ENCODE measurements at places on chromosomes 3 and 15. TPM values are rescaled to one million over a fixed set of nuclear protein-coding genes. Genes with fewer than 3 reads are reported as not detected.
A peak's percentile ranks its signal among the peaks of the same experiment; 100 is the strongest.

DNA sequence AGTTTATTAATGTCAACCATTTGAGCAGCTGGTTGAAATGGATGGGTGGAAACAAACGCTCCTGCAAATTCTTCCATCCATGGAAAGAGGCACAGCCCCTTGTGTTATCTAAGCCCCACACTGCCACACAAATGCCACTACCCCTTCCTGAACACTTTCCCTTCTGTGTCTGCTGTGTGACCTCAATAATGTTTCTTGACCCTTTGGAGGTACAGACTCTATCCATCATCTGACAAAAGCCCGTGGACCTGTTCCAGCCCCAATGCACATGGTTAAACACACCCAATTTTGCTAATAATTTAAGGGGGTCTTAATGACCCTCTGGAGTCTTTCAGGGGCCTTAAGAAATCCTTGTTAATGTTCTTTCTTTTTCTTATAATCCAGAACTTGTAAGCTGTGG, 482.2 kb upstream of the CFAP20DC start:
- DNase-seq: no peak

CFAP44 gene
- 3.2 TPM for total RNA-seq

DNA sequence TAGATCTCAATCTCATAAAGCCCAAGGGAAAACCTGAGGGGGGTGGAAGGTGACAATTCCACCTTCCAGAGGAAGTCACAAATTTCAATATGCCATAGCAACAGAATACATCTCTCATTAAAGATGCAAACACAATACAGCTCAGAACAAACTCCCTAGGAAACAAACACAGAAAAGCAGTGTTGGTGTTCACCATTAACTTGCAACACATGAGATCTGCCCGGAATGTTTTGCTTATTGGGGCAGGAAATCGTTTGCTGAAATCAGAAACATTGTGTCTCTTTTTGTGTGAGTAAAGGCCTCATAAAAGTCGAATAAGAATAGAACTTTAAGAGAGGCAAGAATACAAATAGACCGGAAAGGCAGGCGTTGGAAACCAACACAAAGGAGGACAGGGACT, 5.8 kb upstream of the RYR3 start:
- no peak for DNase-seq

DNA sequence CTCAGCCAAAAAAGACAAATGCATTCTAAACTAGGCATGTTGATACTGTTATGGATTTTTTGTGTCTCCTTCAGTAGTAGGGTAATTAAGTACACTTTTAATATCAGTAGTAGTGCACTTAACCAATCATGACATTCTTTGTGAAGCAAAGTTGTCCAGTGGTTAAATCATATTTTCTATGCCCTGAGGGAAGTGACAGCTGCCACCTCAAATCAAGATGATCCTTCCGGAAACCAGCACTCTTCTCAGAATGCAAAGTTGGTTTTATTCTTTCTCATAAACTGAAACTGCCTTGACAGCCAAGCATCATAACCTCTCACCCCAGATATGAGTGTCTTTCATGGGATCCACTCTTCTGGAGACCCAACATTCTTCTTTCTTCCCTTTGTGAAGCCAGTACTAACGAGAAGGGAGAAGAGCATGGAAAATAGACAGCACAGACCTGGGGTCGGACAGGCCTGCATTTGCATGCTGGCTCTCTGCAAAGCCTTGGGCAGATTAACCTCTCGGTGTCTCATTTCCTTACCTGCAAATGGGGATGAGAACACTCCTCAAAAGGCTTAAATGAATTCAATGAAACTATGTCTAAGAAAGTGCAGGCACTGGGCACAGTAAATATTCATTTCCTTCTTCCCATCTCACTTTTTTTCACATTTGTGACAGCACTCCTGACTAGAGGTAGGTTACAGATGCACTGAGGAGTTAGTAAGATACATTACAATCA, 13.2 kb downstream of the AAGAB start:
- DNase-seq: no peak

TMEM207 gene
- total RNA-seq: not detected

- DNase-seq: no peak
Observed at GRCh38 chr3:154214306-154214705, 93.1 kb downstream of the ARHGEF26 start.

DNA sequence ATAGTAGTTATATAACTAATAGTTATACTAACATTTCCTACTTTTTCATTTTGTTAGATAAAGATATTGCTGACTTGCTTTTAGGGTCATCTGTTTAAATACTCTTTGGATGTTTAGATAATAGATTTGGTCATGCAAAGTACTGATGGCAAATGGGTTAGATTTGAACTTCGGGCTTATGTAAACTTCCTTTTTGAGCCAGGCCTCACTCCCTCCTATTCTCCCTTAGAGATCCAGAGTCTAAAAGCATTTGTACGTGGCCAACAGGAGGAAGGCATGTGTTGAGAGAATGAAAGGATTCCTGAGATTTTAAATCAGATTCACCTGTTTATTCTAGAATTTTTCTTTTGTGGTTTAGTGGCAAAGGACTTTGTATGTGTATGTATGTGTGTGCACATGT, 106.4 kb upstream of the GBE1 start:
- no peak for DNase-seq

DNA sequence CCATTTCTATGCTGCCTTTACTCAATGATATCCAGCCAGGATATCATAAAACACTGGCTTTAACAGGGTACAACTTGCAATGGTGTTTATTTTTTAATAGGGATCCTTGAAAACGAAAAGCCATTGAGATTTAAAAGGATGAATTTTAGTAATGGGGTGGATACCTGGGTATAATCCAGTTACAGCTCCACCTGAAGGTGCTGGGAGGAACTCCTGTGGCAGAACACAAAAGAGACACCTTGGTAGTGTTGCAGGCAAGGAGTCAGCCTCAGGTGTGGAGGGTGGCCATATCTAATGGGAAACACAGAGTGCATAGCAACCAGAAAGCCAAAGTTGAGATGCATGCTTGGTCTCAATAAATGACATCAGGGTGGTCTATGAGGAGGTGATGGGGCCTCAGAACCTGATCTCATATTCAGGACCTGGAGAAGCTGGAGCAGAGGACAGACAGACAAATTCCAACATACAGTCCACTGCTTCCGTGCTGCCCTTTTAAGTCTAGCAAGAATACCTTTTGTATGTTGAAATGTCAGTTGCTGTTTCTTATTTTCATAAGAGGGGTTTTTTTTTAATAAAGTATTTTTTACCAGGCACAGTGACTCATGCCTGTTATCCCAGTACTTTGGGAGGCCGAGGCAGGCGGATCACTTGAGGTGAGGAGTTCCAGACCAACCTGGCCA, 12.0 kb upstream of the PAQR9 start:
- no peak for DNase-seq

DNA sequence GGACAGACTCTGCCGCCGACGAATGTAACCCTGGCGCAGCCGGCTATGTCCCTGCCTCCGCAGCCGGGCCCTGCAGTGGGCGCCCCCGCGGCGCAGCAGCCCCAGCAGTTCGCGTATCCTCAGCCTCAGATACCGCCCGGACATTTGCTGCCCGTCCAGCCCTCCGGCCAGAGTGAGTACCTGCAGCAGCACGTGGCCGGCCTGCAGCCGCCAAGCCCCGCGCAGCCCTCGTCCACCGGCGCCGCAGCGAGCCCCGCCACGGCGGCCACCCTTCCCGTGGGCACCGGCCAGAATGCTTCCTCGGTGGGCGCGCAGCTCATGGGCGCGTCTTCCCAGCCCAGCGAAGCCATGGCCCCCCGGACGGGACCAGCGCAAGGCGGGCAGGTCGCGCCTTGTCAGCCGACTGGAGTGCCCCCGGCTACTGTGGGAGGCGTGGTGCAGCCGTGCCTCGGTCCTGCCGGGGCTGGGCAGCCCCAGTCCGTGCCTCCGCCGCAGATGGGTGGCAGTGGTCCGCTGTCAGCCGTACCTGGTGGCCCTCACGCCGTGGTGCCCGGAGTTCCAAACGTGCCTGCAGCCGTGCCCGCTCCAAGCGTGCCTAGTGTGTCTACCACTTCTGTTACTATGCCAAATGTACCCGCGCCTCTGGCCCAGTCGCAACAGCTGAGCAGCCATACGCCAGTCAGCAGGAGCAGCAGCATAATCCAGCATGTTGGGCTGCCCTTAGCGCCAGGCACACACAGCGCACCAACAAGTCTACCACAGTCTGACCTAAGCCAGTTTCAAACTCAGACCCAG, 2.4 kb downstream of the TSC22D2 start:
- peak; percentile 53 for DNase-seq

DNA sequence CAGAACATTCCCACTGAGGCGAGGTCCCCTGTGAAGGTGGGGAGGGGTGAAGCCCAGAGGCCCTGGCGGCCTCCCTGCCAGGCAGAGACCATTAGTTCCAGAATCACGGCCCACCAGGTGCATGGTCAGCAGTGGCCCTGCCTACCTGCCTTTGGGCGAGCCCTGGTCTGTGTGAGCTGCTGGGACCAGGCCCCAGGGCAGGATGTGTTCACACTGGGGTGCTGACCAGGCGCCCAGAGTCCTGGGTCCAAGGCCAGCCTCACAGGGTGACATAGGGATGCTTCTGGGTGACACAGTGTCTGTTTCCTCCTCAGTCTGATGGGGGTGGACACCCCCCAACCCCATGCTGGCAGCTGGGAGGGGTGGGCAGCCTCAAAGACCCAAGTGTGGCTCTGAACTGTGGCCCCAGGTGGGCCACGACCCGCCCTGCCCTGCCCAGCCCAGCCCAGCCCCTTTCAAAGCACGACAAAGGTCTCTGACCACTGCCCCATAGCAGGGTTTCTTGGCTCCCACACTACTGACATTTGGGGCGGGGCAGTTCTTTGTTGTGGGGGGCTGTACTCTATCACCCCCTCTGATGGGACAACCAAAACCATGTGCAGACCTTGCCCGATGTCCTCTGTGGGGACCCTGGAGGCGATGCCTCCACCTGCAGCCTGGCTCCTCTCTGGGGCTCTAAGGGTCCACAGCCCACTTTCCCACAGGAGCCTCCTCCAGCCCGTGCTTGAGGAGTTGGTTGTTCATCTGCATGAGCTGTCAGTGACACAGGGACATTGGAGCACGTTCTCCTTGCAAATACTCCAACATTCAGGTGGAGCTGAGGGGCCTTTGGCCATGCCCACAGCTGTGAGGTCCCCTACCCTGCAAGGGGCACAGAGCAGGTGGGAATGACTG, 44.8 kb upstream of the SLC41A3 start:
- peak; percentile 17 for DNase-seq

GOLGA6L10 gene
- 0.34 TPM for total RNA-seq

DNA sequence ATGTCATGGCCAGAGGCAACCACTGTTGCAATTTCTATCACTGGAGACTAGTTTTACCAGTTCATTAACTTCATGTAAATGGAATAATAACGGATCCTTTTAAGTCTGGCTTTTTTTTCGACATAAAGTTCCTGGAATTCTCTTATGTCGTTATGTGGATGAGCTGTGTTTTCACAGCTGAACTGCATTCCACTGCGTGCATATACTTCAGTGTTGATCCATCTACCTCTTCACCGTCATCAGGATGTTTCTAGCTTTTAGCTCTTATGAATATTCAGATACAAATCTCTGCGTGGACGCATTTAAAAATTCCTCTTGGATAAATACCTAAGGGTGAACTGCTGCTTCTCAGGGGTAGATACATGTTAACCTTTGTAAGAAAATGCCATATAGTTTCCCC, 15.6 kb upstream of the CYFIP1 start:
- DNase-seq: no peak

DNA sequence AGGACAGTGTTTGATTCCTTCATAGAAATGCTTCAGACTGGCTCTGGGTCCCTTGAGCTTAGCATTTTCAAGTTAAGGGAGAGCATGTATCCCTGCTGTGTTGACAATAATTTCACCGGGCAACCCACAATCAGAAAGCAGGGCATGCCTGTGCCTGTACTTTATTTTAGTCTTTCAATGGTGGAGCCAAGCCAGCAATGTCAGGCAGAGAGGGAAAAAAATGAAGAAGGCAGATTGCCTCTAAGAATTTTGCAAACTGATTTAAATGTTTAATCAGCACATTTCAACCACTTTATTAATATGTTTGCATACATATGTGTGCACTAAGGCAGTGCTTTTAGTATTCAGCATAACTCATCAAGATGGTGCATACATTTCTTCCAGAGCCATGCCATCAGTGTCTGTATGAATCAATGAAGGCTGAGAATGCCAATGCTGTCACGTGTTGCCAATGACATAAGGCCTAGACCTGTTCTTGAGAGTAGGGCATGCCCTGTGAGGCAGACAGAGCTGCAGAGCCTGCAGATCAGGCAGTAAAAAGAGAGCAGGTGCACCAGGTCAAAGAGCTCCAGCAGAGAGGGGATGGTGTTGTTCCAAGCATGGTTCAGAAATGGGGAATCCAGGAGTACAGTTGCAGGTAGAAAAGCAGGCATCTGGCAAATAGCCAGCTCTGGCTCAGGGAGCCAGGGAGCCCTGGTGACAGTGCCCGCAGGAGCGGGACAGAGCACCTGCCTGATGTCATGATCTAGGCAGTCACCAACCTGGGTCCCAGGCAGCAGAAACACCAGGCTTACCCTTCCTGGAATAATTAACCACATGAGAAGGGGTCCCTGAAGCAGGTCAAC, 508.5 kb downstream of the GABRG3 start:
- no peak for DNase-seq

SAMMSON gene
- total RNA-seq: not detected

ALDH1L1 gene
- 22.9 TPM for total RNA-seq

- peak; percentile 48 for DNase-seq
Observed at GRCh38 chr15:92883163-92883875, 16.8 kb upstream of the CHD2 start.

DNA sequence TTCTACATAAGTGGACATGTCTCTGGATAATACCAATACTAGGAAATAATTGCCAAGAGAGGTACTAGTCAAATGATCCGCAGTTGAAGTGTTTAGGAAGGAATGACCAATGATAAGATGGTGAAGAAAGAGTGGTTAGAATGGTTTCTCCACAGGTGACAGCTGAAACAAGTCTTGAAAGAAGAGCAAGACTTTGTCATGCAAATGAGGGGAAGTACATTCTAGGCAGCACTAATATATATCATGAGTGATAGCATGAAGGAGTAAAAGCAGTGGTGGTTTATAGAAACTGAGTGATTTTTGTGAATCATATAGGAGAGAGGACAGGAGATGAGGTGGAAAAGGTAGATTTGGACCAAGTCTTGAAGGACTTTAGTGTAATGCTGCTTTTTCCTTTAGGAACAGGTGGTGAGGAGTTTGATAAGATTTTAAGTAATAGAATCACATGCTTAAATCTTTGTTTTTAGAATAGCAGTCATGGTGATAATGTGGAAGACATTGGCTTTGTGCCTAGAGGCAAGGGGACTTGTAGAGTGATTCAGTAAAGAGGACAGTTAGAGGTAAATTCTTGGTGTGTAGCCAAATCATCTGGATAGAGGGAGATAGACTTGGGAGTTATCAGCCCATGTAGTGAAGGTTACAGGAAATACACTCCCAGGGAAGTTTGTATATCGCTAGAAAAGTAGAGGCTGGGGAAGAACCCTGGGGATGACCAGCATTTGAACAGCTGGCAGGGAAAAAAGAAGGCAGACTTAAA, 31.9 kb downstream of the SLMAP start:
- DNase-seq: no peak

DNA sequence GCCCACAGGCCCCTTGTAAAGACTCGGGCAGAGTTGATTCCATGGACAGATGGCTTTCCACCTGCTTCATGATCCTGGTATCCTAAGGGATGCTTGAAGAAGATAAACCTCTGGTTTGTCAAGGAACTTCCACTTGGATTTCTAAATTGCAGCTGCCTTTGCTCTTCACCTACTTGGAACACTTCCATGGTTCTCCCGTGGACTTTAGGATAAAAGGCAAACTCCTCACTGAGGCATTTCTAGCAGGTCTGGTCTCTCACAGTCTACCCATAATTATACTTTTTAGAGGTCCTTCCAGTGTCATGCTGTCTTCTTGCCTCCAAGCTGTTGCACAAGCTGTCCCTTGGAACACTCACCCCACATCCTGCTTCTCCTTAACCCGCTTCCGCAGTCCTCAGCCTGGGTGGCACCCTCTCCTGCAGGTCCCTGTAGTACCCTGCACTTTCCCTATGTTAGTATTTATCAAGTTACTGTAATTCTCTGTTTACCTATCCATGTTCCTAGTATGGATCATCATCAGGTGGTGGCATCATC, 12.7 kb downstream of the TLNRD1 start:
- DNase-seq: no peak
